Stimulated activated CD8-positive, alpha-beta memory T cell treated with anti-CD3 and anti-CD28 coated beads, Interleukin-4, amount 100 ng/mL, for 4 hours (primary cell): ENCODE measurements at places on chromosomes 2 and 18.

DNA sequence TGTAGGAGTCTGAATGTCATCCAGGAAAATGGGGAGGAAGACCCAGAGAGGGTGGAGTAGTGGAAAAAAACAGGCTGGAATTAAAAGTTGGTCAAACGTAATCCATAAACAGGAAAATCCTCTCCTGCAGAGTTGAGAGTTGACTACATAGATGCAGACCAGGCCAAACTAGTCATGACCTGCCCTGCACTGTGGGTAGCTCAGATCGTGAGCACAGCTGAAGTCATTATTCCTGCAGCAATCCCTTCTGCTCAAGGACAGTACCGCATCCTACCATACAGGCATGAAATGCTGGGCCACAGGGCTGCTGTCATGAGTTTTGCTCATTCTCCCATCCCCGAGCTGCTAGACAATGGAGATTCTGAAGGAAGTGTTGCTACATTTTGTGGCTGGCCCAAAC lies 352.2 kb downstream of the EN1 start:
- no peak for DNase-seq

- no peak for DNase-seq
These were observed 24.6 kb downstream of the ANO7 start for GRCh38 chr2:241213041-241213440.

GRCh38 chr2:43114210-43114609 lies 112.2 kb downstream of the ZFP36L2 start:
- no peak for DNase-seq

DNA sequence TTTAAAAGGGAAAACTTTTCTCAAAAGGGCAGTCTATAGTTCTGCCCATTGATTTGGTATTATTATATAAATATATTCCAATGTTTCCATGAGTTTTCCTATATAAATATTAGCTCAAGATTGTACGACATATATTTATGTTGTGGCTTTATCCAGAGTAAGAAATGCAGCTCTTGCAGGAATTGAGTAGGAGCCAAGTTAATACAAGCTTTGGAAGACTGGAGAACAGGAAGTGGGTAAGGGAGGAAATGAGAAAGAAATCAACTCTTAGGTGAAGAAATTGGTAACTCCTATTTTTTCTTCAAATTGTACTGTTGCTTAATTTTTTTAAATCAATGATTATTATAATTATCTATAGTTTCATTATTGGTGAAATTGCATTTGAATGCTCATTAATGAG lies 105.4 kb upstream of the FAM117B start:
- no peak for DNase-seq

DNA sequence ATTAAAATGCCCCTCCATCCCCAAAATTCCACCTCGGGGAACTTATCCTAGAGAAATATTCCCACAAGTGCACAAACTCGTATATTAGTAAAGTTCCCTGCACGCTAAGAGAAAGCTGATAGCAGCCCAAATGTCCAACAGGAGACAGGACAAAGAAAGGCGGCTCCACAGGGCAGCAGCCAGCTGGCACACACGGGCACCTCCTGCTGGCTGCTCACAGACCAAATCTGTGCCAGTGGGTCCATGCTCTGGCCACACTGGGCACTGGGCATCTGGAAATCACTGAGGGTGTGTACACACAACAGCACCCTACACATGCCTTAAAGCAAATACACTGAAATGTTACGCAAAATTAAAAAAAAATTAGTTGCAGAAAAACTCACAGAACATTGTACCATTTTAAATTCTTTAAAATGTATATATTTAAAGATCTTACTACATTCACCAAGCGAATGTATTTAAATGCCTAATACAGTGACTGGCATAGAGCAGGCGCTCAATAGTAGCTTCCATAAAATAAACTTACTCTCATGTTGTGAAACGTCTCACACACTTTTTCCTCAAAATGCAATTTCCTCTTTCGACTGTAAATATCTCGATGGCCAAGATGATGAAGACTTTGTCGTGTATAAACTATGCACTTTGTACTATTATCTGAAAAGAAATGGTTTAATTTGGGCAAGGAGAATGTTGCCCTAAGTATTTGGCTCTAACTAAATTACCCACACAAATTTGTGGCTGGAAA lies 19.4 kb downstream of the ZNF516 start:
- no peak for DNase-seq

GRCh38 chr18:27608742-27609141 lies 423.6 kb upstream of the CHST9 start:
- DNase-seq, result no peak

DNA sequence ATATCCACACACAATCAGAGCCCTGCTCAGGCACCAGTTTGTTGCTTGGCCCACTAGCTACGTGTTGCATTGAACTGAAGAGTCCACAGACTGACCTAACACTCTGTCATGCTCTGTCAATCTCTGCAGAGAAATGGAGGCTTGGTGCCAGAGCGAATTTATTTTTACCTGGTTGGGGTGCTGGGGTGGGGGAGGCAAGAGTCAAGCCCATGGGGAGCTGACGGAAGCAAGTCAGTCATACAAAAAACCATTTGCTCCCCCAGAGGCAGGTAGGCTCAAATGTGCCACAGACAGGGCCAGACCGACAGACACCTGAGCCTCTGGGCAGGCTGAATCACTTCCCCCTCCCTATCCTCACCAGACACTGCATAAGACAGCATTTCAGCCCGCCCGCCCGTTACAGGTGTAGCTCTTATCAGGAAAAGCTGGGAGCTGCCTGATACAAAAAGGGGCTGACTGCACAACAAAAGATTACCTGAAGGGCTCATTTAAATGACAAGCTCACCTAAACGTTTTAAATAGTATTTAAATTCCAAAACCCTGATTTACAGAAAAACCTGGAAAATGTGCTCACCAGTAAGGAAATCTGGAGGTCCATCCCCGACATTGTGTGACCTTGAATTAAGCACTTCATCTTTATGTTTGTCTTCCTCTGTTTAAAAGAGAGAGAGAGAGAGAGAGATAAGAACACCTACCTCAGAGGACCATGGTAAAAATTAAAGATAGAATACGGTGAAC lies 2.1 kb upstream of the PCBP1 start:
- peak; percentile 34 for DNase-seq

- no peak for DNase-seq
These were observed 5.1 kb downstream of the SERPINB2 start for GRCh38 chr18:63892566-63892965.

DNA sequence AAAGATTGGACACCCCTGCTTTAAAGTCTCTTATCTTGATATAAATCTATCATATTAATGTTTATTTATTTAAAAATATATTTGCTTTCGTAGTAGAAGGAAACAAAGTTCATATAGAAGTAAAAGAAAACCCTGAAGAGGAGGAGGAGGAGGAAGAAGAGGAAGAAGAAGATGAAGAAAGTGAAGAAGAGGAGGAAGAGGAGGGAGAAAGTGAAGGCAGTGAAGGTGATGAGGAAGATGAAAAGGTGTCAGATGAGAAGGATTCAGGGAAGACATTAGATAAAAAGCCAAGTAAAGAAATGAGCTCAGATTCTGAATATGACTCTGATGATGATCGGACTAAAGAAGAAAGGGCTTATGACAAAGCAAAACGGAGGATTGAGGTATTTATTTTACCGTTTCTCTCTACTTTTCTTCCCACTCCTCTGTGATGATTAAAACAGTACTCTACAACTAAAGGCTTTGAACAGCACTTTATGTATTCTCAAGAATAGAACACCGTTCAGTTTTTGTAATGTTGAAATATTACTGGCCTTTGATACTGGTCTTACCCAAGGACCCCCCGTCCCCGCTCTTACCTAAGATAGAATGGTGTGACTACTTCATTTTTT lies 39.2 kb downstream of the EIF5B start:
- no peak for DNase-seq

GRCh38 chr18:78305789-78306188 lies 673.8 kb upstream of the SALL3 start:
- no peak for DNase-seq

DNA sequence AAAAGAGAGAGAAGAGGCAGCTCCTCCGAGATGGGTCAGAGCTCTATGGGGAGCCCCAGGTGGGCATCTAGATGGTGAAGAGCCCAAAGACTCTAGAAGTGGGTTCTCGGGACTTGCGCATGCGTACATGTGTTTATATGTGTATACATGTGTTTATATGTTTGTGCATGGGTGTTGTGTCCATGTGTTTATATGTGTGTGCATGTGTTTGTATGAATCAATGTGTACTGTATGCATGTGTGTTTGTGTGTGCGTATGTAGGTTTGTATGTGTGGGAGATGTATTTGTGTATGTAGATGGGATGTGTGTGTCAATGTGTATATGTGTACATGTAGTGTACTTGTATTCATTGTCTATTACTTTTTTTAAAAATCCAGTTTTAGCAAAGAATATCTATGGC lies 25.6 kb downstream of the DNPEP start:
- DNase-seq, result no peak

- no peak for DNase-seq
These were observed at the start of gene TSHZ1 for GRCh38 chr18:75210274-75211001. TSS of gene TSHZ1 (plus strand) at chr18:75210797. CDS start at chr18:75211877, 1,080 bp downstream.

DNA sequence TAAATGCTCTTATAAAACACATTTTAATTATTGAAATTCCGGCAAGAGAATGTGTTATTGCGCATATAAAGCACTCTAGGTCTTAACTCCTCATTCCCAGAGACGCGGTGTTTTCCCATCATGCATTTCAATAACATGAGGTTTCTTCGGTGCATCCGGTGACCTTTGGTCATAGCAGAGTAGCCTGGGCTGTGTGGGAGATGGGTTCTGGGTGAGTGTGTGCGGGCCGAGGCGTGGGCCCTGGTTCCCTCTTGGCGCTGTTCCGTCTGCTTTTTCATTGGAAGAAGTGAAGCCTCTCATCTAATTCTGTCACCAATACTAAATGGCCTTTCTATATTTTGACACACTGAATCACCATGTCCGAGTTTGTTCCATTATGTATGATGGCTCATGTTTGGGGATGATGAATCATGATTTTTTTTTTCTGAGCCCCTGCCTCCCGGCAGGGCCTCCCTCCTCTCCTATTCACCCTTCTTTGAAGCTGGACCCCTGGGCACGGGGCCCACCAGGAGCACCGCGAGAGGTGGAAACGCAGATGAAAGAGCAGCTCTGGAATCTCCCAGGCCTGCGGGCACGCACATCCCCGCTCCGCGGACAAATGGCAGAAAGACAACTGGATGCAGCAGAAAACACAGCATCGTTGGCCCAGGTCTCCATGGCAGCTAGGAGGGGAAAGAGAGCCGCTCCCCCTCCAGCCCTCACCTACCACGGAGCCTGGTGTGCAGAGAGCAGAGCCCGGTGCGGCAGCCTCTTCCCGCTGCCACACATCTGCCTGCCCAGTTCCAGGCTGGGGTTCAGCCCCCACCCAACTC lies 85.8 kb upstream of the HPCAL1 start:
- DNase-seq, result no peak

DNA sequence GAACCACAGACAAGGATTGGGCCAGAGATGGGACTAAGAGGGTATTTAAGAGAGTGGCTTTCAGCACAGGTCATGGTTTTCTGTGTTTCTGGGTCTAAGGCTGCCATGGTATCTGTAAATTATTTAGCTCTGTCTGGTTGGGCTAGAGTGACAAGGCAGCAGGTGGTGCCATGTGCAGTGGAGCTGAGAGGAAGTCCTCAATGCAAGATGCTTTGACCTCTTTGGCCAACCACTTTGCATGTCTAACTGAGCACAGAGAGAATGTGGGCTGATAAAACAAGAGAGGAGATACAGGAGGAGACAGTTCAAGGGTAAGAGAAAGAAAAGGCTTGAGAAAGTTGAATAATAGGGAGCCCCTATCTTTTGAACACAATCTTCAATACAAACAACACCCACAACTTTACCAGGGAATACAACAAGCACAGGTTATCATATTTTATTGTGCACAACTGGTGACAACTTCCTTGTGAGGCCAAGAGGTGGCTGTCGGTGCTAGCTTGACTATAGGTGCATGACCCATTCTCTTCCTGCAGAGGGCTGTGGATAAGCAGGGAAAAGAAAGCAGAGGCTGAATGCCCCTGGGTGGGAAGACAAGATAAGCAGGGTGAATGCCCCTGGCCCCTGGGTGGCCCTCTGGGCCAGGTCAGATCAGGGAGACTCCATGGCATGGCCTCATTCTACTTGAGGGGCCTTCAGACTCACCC lies 12.3 kb downstream of the FLACC1 start:
- no peak for DNase-seq

DNA sequence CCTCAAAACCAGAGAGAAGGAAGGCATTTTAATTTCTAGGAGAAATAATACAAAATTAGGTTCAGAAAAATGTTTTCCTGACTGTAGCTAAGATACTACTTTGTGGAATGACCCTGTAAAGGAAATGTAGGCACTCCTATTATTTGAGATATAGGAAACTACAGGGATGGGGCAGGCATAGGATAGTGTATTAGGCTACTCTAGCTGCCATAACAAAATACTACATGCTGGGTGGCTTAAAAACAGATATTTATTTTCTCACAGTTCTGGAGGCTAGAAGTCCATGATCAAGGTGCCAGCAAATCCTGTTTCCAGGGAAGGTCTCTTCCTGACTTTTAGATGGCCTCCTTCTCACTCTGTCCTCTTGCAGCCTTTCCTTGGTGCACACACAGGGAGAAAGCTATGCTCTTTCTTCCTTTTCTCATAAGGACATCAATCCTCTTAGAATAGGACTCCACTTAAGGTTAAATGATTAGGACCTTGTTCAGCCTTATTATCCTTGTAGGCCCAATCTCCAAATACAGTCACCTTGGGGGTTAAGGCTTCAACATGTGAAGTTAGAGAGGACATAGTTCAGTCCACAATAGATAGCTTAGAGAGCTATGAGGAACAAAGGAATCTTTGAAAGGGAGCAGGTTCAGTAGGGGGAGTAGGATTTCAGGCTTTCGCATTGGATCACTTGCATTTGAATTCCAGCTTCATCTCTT lies 14.0 kb upstream of the CAVIN2 start:
- no peak for DNase-seq

GRCh38 chr2:65794994-65795393 lies 362.6 kb upstream of the SPRED2 start:
- no peak for DNase-seq

- no peak for DNase-seq
These were observed 95.1 kb upstream of the LCLAT1 start for GRCh38 chr2:30351949-30352348.
